ENCODE measurements at places on chromosomes 5 and 9.

DNA sequence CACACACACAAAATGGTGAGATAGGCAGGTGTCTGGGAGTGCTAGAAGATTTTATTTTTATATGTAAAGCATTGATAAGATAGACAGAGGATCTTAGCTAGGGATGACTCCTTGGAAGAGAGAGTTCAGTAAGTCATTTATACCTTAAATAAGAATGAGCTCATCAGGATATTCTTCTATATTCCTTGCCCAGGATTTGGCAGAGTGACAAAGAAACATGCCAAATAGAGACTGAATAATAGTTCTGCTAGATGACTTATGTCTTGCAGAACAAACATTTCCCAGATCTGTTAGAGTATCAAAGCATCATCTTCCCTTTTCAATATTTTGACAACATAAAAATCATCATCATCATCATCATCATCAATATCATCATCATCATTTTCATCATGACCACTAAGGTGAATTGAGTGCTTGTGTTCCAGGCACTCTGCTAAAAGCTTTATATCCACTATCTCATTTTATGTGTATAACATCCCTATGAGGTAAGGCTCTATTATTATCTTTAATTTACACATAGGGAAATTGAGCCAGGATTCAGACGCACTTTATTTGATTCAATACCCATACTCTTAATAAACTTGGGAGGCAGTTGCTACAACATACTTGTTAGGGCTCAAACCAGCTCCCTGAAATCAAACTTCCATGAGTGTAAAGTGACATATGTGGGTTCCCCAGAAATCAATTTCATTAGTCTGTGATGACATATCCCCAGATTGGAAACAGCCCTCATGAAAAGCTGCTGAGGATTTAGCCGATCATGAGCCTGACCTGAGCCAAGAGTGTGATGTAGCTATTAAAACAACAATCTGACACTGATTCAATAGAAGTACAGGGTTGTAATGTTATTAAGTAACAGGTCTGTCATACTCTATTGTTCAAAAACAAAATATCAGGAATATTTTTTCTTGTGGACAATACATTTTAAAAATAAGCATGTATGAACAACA is 176.3 kb upstream of the SEMA6A start:
- no peak for DNase-seq

DNA sequence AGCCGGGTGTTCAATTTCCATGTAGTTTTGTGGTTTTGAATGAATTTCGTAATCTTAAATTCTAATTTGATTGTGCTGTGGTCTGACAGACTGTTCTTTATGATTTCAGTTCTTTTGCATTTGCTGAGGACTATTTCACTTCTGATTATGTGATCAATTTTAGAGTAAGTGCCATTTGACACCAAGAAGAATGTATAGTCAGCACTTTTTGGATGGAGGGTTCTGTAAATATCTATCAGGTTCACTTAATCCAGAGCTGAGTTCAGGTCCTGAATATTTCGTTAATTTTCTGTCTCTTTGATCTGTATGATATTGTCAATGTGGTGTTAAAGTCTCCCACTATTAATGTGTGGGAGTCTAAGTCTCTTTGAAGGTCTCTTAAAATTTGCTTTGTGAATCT is 944.9 kb downstream of the TLE4 start:
- no peak for DNase-seq

DNA sequence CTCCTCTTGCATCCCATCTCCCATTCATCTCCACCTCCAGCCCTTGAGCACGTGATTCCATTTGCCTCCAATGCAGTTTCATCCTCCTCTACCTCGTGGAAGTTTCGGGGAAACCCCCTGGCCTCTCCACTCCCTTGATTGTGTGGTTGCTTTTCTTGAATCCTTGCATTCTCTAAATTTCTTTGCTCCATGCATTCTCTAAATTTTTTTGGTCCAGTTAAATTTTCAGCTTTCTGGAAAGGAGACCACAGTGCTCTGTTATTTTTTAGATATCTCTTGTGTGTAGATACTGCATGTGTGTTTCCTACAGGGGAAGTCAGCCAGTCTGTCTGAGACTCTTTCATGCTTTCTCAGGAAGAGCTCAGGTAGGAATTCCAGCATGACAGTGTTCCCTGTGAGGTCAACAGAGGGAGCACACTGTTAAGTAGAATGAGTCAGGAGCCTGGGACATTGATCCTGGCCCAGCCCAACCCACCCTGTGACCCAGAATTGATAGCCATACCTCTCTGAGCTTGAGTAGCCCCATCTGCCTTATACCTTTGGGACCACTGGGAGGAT is 52.8 kb downstream of the AMBP start:
- DNase-seq, result no peak

DNA sequence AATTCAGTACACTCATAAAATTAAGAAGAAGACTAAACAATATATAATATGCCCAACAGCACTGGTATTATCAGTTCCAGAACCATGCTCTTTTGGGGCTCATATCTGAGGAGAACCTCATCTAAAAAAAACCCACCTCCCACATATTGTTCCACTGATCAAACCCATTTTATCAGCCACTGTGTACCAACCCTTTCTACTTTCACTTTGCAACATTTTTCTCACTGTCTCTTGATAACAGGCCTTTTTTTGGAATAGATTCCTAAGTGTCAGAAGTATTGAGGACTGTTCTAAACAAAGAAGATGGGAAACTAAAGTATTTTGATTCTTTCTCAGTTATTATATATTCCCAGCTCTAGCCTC is 173.2 kb downstream of the GABRB2 start:
- DNase-seq, result no peak

- DNase-seq, result no peak
Measured at GRCh38 chr5:149388498-149389190, 9.6 kb upstream of the IL17B start.

GRCh38 chr9:71270554-71270953 is 149.1 kb upstream of the TRPM3 start:
- DNase-seq, result no peak

DNA sequence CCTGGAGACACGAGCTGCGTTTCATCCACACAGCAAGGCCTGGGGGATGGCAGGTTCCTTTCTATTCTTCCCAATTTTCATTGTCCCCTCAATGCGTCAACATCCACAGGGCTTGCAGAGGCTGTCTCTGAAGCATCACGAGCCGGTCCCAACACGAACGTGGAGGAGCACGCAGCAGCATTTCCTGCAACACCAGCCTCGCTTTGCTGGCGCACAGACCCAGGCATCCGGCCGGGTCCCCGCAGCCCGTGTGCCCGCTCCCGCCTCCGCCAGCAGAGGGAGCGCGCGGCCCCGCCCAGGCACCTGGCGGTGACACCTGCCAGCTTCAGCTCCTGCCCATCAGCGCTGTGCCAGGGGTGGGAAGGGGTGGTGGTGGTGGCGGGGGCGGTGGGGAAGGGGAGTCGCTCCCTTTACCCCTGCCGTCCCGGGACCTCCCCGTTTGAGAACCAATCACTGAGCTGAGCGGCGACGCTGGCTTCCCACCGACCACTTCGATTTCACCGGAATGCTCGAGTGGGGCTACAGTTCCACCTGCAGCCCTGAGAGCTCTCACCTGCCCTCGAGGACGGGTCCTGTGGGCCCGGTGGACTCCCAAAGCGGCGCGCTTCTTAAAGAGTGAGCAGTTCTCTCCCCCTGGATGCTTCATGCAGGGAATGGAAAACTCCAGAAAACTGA is 464.5 kb downstream of the ICE1 start:
- peak; percentile 19 for DNase-seq

GRCh38 chr9:75664597-75664996 is 225.9 kb upstream of the PCSK5 start:
- DNase-seq, result no peak

- DNase-seq, result no peak
Measured at GRCh38 chr5:134874831-134875655, 872 bp downstream of the TXNDC15 start.

- no peak for DNase-seq
Measured at GRCh38 chr9:86321373-86321772, 32.8 kb downstream of the TUT7 start.

GRCh38 chr5:110343616-110344015 is 382.9 kb downstream of the TMEM232 start:
- DNase-seq, result no peak

DNA sequence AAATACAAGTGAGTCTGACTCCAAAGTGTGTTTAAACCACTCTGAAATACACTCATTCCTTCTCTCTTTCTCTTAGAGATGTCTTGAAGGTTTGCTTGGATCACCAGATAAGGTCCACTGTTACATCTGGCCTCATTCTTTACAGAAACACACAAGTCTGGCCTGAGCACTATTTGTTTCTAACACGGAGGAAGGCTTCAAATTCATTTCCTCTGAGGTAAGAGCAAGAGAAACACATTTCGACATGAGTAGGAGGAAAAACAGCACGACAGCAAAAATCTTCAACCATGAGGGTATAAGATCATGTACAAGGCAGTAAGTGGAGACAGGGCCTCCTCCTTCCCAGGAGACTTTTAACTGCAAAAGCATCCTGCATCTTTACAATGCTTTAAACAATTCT is 8.0 kb downstream of the SIL1 start:
- DNase-seq, result no peak

DNA sequence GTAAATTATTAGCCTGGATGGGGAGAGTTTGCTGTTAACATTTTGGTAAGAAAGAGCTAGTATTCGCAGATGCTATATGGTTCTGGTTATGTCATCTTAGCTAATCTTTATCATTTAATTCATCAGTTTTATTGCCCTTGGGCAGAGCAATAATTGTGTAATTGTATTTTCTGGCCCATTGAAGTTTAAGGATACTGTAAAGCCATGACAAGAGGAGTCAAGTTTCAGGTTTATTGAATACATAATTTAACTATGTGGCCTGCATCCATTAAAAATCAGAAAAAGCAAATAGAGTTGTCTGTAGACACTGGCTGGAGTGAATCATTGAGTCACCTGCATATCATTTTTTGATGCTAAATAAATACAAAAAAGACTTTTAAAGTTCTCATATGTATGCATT is 255.8 kb downstream of the PRELID2 start:
- DNase-seq, result no peak

GRCh38 chr5:107743373-107744000 is 72.8 kb upstream of the EFNA5 start:
- DNase-seq, result no peak

GRCh38 chr9:80885894-80886293 is 803.5 kb downstream of the TLE1 start:
- DNase-seq, result no peak

DNA sequence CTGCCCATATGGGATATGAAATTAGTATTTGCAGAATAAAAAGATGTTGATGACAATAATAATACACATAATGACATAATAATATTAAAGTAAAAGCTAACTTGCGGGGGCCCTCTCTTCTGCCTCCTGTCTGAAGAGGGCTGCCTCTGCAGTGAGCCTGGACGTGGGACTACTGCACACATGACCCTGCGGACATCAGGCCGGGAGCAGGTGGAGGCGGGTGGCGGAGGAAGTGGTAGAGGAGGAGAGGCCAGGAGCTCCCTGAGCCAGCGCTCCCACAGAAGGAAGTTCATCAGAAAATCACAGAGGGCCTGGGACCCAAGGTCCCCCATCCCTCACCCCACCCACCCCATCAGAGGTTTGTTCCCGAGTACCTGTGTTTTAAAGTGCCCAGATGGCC is 60.5 kb downstream of the ROPN1L start:
- DNase-seq, result no peak

DNA sequence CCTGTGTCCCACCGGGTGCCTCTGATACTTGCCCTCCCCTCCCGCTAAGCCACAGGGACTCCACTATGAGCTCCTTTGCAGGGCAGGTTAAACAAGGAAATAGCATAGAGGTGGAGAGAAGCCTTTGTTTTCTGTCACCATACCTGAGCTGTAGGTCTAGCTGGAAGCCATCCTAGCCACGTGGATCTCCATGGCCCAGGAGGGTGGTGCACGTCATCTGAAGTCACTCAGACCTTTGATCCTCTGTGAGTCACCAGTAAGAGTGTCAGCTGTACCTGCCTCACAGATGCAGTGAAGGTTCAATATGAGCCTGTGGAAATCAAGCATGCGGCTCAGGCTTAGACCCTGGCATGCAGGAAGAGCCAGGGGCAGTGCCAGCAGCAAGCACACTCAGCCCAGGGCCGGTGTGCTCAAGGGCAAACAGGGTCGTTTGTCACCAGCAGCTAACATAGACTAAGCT is 55.1 kb downstream of the ASS1 start:
- no peak for DNase-seq

GRCh38 chr5:39518516-39518915 is 93.7 kb upstream of the DAB2 start:
- no peak for DNase-seq

- no peak for DNase-seq
Measured at GRCh38 chr5:169765176-169765996, 128.3 kb downstream of the DOCK2 start.

DNA sequence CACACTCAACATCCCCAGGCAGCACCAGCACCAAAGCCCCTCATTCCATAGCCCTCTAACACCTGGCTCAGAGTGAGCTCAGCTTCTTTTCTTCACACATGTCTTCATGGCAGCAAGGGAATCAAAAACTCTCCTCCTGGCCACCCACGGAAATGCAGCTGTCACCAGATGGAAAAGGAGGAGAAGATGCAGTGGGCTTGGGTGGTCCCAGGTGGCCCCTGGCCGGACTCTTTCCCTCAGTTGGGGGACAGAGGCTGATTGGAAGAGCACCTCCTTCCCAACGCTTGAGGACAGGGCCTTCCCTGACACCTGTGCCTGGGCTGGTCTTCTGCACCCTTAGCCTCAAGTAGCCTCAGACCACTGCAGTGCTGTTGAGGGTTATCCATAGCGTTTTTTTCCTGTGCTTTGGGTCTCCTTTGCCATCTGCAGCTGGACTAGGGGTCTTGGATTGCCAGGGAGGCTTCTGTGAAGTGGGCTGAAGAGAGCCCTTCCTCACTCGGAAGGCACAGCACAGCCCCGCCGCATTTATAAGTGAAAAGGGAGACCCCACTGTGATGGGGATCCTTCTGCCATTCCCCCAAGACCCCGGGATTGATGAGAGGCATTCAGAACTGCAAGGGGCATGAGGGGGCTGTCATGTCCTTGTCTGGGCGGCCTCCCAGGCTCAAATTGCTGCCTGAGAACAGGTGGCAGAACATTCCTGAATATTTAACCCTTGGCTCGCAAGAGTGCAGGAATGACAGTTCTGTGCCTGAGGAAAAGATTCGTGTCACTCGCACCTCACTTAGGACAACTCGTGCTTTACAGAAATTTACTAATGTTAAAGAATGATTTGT is 200.0 kb downstream of the AUH start:
- DNase-seq, result no peak

DNA sequence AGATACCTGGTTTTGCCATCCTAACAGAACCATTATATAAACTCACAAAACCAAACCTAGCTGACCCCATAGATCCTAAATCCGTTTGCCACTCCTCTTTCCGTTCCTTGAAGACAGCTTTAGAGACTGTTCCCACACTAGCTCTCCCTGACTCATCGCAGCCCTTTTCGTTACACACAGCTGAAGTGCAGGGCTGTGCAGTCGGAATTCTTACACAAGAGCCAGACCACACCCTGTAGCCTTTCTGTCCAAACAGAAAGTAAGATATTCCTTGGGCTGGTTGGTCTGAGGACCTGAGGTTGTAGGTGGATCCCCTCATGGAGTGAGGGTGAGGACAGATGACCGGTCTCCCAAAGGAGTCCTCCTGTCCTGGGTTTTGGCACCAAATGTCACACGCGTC is 56.7 kb upstream of the NAA35 start:
- no peak for DNase-seq

Data from progenitor cell of endocrine pancreas (in vitro differentiated cells).